Vagina (tissue), 2 donors: ENCODE measurements at places on chromosomes 4 and X. TPM values are rescaled to one million over a fixed set of nuclear protein-coding genes. Genes with fewer than 3 reads are reported as not detected.

PARM1 gene
- 26.3 TPM for total RNA-seq

DNA sequence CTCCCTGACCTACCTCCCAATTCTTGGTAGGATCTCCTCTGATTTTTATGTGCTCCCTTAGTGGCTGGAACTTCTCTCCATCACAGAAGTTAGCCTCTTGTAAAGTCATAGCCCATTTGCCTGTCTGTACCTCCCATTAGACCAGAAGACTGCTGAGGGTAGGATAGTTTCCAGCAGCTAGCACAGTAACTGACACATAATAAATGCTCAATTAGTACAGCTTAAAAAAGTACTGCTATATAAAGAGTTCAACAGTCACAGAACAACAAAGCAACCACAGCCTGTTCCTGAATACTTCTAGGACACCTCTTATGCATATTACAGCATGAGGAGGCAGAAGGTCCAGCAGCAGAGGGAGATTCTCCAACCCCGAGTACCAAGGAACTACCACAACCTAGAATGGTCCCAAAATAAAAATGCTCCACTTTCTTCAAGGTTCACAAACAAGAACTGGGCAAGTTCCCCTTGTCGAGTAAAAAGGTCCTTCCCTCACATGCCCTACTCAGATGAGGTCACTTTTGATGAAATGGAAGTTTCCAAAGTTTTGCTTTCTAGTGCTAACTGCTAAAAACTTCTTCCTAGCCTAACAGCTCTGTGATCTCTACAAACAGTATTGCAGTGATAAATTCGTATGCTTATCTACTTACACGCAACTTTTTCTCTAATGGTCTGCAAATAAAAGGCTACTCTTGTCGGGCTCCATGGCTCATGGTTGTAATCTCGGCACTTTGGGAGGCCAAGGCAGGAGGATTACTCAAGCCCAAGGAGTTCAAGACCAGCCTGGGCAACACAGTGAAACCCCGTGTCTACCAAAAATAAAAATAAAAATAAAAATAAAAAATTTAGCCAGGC is 12.8 kb downstream of the MECP2 start:
- DNase-seq = no peak

FGF2 gene
- total RNA-seq = 12.0 TPM

ARAP2 gene
- 52.8 TPM for total RNA-seq

SORBS2 gene
- 60.4 TPM for total RNA-seq

FBXW7 gene
- 61.1 TPM for total RNA-seq

DNA sequence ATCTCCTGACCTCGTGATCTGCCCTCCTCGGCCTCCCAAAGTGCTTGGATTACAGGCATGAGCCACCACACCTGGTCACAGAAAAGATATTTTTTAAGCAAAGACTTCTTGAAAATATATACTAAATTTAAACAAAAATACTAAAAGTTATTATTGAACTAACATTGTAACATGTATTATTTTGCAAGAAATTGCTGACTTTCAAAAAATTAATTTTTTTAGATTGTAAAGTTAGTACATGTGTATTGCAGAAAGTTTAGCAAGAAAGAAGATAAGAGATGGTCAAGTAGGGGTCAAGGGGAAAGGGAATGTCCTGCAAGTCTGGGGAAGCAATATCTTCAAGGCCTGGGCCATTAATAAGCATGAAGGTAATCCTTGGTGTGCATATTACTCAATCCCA is 54.3 kb upstream of the HPGDS start:
- DNase-seq = no peak

LNX1 gene
- total RNA-seq = 11.8 TPM

CDS1 gene
- total RNA-seq = 8.8 TPM
